CD8-positive, alpha-beta memory T cell (primary cell): ENCODE measurements at places on chromosomes 6 and 20.
A peak's percentile ranks its signal among the peaks of the same experiment; 100 is the strongest.

DNA sequence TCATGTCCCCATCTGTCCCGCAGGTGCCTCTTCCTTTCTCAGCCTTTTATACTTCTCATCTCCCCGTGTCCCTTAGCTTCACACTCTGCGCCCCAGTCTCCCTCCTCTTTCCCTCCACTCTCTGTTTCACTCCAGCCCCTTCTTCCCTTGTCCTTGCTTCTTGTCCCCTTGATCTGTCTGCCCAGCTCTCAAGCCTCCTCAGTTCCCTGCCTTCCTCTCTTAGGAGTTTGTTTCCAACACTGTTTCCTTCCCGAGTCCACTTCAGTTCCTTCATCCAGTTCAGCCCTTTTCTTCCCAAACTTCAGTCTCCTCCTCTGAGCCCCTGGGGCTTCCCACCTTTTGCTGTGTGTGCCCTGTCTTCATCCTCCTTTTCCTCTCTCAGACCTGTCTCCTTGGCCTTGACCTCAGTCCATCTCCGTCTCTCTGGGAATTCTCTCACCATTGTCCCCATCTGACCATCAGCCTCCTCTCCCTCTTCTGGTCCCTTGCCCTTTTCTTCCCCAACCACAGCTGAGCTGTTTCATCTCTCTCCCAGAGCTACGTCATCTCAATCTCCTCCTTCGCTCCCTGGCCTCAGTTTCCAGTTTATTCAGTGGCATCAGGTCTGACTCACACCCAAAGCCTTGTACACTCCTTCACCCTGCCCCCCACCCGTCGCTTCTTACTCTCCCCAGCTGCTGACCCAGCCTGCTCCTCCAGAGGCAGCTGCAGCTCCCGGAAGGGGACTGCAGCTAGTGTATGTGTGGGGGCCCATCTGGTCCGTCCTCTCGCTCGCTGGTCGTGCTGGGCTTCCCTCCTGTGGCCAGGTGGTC is 2.7 kb upstream of the DDR1 start:
- H3K4me1 ChIP-seq: peaks cover 43% of the 10 kb centered on the region
- DNase-seq: no peak
- no peaks in the 10 kb centered on the region for H3K36me3 ChIP-seq
- H3K27ac ChIP-seq: no peak overlapping the region

- no peaks in the 10 kb centered on the region for H3K27me3 ChIP-seq
- H3K4me1 ChIP-seq: no peaks in the 10 kb centered on the region
- H3K4me3 ChIP-seq: no peak overlapping the region
- H3K36me3 ChIP-seq: no peaks in the 10 kb centered on the region
Observed at GRCh38 chr20:7687065-7687464, 253.2 kb downstream of the HAO1 start.

GRCh38 chr6:25446830-25447569 is 167.8 kb downstream of the CARMIL1 start:
- H3K27me3 ChIP-seq: no peaks in the 10 kb centered on the region
- H3K36me3 ChIP-seq: no peaks in the 10 kb centered on the region
- H3K27ac ChIP-seq: no peak overlapping the region
- DNase-seq: no peak

DNA sequence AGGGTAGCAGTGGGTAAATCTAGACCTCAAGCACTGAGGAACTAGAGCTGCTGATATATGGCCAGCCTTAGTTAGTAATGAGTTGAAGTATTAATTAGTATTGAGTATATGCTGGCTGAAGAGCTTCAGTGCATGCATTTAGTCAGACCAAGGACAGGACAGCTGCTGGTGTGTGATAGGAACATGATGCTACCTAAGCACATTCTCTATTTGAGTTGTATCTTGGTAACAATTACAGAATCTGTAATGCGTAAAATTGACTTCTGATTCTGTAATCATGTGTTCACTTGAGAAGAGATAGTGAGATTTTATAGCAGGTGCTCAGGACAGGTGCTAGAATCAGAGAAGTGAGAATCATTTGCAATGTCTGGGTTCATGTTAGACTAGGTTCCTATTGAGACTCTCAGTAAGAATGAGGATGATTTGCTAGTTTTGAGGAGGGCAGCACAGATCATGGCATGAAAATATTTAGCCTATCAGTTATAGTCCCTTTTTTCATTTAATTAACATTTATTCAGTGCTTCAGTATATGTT is 369.4 kb upstream of the HS3ST5 start:
- no peaks in the 10 kb centered on the region for H3K36me3 ChIP-seq
- H3K27me3 ChIP-seq: no peaks in the 10 kb centered on the region
- H3K27ac ChIP-seq: no peak overlapping the region

- no peaks in the 10 kb centered on the region for H3K27me3 ChIP-seq
- no peaks in the 10 kb centered on the region for H3K4me1 ChIP-seq
- H3K4me3 ChIP-seq: no peak overlapping the region
Observed at GRCh38 chr6:146602526-146602925, 3.8 kb downstream of the ADGB start.

DNA sequence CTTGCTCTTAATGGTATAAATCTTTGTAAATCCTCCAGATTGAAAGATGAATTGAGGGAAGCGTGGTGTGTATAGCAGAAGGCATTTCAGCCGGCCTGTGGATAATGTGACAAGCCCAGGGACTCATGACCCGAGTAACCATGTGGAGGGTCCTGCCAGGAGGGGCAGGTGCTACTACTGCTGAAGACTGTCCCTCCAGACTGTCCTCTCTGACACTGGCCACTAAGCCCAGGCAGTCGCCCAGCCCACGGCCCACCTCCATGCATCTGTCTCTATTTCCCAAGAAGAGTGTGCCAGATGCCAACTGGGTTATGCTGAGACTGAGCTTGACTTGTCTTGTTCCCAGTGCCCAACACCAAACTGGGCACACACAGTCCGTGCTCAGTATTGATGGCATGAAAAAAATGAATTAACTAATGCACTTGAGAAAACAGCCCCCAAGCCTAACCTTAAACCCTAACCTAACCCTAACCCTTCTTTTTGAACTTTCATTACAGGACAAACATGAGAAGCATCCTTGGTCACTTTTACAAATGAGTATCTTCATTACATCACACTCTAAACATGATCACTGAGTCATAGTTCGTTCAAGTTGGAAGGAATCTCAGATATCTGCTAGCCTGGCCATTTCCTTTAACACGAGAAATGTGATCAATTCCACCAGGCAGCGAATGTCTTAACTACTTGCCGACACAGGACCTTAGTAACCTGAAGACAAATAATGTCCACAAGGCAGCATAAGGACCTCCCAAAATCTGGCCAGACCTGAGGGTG is 182.2 kb upstream of the RREB1 start:
- no peak overlapping the region for H3K27ac ChIP-seq
- no peaks in the 10 kb centered on the region for H3K27me3 ChIP-seq
- no peaks in the 10 kb centered on the region for H3K4me1 ChIP-seq
- no peak for DNase-seq
- H3K36me3 ChIP-seq: no peaks in the 10 kb centered on the region

DNA sequence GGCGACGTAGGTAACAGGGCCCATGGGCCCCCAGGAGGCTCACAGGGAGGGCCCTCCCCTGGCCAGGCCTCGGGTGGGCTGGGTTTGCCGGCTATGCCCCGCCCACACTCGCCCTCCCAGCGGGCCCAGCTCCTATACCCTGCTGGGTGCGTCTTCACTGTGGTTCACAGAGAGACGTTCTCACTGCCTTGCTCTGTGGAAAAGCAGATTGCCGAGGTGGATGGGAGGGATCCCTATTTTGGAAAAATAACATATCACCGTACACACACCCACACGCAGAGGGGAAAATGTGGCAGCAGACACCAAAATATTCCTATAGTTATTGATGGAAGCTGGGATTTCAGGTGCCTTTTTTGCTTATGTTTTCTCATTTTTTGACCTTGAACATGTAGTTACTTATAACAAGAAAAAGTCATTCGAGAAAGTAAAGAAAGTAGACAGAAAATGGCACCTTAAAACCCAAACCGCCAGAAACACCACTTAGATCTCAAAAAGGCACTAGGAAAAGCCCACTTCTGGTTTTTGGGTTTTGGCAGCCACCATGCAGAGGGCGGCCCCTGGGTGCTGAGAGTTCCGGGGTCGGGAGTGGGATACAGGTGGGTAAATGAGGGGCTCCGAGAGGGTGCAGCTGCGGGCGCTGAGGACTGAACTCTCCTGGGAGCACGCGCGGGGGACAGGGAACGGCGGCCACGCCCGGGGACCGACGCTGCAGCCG is 49.4 kb downstream of the TMEM242 start:
- H3K27me3 ChIP-seq: no peaks in the 10 kb centered on the region
- peak overlapping the region; percentile 76 for H3K4me3 ChIP-seq
- DNase-seq: peak; percentile 63
- H3K36me3 ChIP-seq: no peaks in the 10 kb centered on the region

DNA sequence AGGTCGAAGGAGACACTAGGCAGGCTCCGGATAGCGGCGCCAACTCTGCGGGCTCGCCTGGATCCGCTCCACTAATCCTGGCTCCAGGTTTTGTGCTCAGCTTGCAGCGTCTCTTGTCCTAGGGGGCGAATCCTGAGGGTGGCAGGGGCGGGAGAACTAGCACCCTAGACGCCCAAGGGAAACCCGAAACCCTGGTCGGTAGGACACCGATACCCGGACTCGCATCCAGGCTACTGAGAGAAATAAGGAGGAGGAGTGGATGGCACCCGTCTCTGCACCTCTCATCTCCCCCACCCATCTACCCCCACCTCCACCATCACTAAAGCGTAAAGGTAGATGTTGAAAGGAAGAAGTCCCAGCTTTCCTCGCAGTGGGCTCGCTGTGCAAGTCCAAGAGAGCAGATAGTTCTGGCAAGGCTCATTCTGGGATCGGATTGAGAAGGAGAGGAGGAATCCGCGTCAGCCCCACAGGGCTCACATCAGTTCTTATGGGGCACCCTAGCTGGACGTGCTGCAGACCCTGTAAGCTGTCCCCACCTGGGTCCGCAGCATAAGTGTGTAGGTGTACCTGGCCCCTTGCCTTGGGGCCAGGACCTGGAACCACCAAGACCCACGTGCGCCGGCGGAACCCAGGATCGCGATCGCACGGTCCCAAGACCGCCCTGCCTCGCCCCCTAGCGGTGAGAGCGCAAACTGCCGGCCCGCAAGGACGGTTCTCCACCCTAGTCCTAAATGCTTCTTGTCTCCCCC is 6.9 kb downstream of the SLC32A1 start:
- no peaks in the 10 kb centered on the region for H3K36me3 ChIP-seq
- H3K27me3 ChIP-seq: peaks cover 80% of the 10 kb centered on the region
- H3K27ac ChIP-seq: no peak overlapping the region
- H3K4me1 ChIP-seq: peaks cover 51% of the 10 kb centered on the region
- peak overlapping the region; percentile 81 for H3K4me3 ChIP-seq

GRCh38 chr20:31861385-31862156 is 8.8 kb downstream of the DUSP15 start:
- peaks cover 7% of the 10 kb centered on the region for H3K4me1 ChIP-seq
- H3K27me3 ChIP-seq: peaks cover 10% of the 10 kb centered on the region
- no peaks in the 10 kb centered on the region for H3K36me3 ChIP-seq
- no peak overlapping the region for H3K27ac ChIP-seq

GRCh38 chr6:113644861-113645575 is 212.1 kb upstream of the MARCKS start:
- DNase-seq: no peak
- H3K4me1 ChIP-seq: no peaks in the 10 kb centered on the region
- no peak overlapping the region for H3K4me3 ChIP-seq
- H3K36me3 ChIP-seq: no peaks in the 10 kb centered on the region
- H3K27me3 ChIP-seq: no peaks in the 10 kb centered on the region

GRCh38 chr6:25311331-25311840 is 32.2 kb downstream of the CARMIL1 start:
- H3K36me3 ChIP-seq: no peaks in the 10 kb centered on the region
- no peak overlapping the region for H3K4me3 ChIP-seq
- H3K27me3 ChIP-seq: no peaks in the 10 kb centered on the region
- H3K4me1 ChIP-seq: no peaks in the 10 kb centered on the region

- DNase-seq: no peak
- H3K27ac ChIP-seq: no peak overlapping the region
Observed at GRCh38 chr20:11015440-11015839, 341.6 kb upstream of the JAG1 start.

- peaks cover 37% of the 10 kb centered on the region for H3K4me1 ChIP-seq
- DNase-seq: no peak
- H3K27ac ChIP-seq: no peak overlapping the region
Observed at GRCh38 chr20:59008715-59009336, 1.8 kb upstream of the CTSZ start.

DNA sequence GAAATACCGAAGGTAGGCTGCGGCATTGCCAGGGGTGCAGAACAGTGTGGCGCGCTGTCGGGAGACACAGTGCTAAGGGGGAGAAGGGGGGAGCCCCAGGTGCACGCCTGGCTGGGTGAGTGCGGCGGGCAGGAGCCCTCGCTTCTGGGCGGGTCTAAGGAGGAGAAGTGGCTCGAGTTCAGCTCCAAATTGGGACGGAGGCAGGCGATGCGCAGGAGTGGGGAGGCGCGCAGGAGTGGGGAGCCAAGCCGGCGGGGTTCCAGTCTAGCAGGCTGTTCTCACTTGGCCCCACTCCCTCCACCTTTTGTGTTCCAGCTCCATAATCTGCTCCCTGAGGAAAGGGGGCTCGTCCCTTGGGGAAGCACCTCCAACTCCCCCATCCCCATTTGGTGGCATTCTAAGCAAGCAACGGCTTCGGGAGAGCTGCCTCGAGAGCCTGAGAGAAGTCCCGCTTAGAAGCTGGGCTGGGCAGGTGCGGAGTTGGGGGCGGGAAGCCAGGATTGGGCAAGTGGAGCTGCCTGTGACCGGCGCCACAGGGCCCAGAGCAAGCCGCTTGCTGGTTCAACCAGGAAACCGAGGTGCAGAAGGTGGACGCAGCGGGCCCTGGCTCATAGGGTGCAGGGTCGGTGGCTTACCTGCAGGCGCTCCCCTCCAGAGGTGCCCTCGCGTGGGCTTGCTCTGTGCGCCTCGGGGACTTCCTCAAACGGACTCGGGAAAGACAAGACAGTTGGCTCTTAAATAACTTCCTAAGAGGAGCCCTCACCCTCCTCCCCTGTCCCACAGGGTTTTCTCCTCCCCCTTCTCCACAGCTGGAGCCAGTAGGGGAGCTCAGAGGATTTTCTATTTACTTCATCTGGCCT is at the start of gene F13A1:
TSS of gene F13A1 (minus strand) at position 711 of the 860 bp plus-strand sequence. CDS start 1,998 bp downstream, outside the sequence.
- H3K4me3 ChIP-seq: no peak within 1 kb of the TSS
- H3K4me1 ChIP-seq: no peaks in the 10 kb centered on the region
- no peaks in the 10 kb centered on the region for H3K36me3 ChIP-seq

GRCh38 chr20:24627926-24628325 is 158.5 kb downstream of the SYNDIG1 start:
- H3K36me3 ChIP-seq: no peaks in the 10 kb centered on the region
- DNase-seq: no peak
- no peaks in the 10 kb centered on the region for H3K27me3 ChIP-seq

DNA sequence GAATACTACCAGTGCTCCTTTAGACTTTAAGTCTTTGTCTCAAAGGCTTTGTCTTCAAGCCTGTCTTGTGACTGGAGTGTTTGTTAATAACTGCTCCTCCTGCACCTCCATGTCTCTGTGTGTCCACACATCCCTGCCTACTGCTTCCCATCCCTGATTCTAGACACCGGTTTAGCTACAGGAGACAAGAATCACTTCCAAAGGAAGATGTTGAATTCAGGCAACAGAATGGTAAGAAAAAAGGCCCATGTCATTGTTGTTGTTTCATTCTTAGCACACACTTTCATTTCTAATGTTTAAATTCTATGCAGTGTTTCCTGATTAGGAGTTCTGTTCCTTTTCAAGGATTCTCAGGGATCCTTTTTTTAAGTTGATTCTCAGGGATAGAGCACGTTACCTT is 293.6 kb upstream of the STXBP5 start:
- no peaks in the 10 kb centered on the region for H3K27me3 ChIP-seq
- no peaks in the 10 kb centered on the region for H3K4me1 ChIP-seq
- no peak overlapping the region for H3K27ac ChIP-seq
- no peak for DNase-seq
- no peak overlapping the region for H3K4me3 ChIP-seq
